ENCODE measurements at places on chromosomes 12 and 14. TPM values are rescaled to one million over a fixed set of nuclear protein-coding genes. Genes with fewer than 3 reads are reported as not detected.
A peak's percentile ranks its signal among the peaks of the same experiment; 100 is the strongest.

DNA sequence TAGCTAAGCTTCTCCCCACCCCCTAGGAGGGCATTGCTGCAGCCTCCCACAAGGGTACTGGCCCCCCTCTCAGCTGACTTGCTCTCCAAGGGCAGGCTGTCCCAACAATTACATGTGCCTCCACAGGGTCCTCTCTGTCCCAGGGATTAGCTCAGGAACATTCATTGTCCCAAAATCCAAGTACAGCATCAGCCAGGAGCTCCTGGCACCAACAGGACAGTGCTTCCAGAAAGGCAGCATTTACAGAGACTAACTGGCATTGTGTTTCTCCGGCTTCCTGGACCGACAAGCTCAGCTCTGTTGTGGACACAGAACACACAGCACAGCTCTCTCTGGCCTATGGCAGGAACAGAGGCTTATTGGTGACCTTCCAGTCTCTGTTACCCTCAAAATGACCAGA, 21.7 kb downstream of the ABCD4 start:
- no peak for DNase-seq

- no peak for DNase-seq
These were observed 9.2 kb downstream of the TUNAR start for GRCh38 chr14:95885866-95886265.

GRCh38 chr14:32443890-32444661, 115.0 kb downstream of the AKAP6 start:
- DNase-seq, result no peak

DNA sequence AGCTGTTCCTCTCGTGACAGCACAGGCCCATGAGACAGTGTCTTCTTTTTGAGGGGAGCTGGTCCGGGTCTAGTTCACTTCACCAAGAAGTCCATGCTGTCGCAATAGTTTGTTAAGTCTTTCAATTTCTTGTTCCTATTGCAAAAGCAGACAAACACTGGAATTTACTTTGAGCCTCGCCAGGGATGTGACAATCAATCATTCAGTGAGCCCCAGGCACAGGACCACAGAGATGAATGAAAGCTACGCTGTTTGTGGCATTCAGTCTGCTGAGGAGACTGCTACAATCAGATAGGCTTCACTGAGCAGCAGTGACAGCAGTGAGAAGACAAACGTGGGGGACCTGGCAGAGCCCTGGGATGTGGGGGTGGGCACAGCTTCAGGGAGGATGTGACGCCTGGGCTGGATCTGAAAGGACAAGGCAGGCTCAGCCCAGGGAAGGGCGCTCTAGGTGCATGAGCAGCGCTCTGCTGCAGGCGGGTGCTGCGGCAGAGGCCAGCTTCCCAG, 35.5 kb downstream of the TCTN1 start:
- no peak for DNase-seq

- no peak for DNase-seq
These were observed 117.8 kb upstream of the HIF1A start for GRCh38 chr14:61577506-61577931.

- no peak for DNase-seq
These were observed 11.8 kb downstream of the SLC6A12 start for GRCh38 chr12:202081-202731.

DNA sequence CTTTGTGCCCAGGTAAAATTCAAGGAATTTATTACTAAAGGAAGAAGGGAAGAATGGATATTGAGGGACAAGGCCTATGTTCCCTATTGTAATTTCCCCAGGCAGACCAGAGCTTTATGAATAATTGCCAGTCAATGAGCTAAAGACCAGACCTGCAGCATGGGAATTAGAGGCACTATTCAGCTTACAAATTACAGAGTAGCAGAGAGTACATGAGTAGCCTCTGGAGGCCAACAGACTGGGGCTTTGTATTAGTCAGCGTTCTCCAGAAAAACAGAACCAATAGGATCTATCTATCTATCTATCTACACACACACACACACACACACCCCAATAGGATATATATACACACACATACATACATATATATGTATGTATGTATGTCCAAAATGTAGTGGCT, 120.0 kb upstream of the RPH3A start:
- no peak for DNase-seq

- DNase-seq, result no peak
These were observed 22.3 kb downstream of the PRIMA1 start for GRCh38 chr14:93765970-93766369.

- DNase-seq, result no peak
These were observed 102.4 kb upstream of the ATF1 start for GRCh38 chr12:50661300-50662115.

DNA sequence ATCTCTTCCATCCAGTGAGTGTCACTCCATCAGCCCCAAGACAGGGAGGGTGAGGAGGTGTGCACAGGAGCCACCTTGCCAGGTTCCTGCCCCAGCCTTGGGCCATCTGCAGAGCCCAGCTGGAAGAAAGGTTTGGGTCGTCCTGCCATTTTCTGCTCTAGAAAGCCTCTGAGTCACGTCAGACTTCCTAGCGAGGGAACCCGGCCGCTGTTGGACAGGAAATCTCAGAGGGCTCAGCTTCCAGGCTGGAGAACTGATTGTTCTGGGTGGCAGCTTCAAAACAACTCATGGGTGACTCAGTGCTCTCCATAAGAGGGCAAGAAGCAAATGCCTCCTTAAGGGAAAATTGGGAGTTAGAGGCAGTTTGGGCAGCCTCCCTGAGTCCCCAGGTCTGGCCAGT, 16.6 kb downstream of the HIP1R start:
- DNase-seq, result no peak

DNA sequence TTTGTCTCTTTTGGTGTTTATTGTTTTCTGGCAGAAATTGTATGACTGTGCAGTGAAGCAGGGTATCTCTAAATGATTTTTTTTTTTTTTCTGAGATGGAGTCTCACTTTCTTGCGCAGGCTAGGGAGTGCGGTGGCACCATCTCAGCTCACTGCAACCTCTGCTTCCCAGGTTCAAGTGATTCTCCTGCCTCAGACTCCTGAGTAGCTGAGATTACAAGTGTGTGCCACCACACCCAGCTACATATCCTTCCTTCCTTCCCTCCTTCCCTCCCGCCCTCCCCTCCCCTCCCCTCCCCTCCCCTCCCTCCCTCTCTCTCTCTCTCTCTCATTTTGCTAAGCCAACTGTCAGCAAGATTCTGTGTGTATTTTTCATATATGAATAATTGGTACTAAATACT, 94.4 kb downstream of the PPHLN1 start:
- no peak for DNase-seq

DNA sequence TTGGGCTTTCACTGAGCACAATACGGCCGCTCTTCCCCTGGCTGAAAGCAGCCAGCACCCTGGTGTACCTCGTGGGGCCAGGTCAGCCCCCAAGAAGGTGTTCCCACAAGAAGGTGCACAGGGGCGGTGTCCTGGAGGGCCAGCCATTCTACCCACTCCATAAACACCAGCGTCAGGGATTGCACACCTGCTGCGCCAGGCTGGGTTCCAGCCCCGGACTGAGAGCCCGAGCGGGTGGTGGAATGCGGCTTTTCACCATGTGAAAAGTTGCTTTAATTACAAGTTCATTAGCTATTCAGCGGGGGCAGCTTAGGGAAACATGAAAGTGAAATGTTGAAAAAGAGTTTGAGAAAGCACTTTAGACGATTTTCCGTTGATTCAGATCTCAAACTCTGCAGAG, 17.5 kb upstream of the MMP17 start:
- no peak for DNase-seq

DNA sequence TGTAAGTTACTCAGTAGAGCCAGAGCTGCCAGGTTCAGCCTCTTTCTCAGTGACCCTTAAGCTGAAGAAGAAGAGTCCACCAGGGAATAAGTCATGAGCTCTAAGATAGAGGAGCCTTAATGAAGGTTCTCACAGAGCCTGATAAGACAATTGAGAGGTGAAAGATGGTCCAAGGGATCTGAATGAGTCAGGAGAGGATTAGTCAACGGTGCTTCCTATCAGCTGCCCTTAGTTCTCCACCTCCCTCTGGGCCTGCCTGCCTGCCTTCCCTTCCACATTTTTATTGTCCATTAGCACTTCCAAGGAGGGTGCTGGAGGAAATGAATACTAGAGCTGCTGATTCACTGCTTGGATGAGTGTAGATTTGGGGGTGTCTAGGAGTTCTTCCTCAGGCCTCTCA, 161.7 kb upstream of the RMST start:
- no peak for DNase-seq

DNA sequence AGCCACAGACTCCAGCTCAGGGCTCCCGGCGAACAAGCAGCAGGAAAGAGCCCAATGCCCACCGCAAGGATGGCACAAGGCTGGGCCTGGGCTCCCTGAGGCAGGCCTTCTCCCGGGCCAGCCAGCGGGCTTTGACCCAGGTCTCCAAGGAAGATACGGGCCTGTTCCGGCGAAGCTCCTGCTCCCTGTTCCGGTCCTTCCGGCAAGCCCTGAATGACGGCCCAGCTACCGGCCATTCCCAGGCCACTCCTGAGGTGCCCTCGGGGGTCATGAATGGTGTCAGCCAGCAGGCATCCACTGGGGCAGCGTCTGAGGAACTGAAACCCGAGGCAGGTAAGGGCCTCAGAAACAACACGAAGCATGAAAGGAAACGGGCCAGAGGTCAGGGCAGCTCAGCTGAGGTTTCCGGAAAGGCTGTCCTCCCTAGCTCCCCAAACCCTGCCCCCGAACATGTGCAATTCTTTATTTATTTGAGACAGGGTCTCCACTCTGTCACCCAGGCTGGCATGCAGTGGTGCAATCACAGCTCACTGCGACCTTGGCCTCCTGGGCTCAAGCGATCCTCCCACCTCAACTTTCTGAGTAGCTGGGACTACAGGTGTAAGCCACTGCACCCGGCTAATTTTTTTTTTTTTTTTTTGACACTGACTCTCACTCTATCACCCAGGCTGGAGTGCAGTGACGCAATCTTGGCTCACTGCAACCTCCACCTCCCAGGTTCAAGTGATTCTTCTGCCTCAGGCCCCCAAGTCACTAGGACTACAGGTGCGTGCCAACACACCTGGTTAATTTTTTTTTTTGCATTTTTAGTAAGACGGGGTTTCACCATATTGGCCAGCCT, 6.0 kb downstream of the EXOC3L4 start:
- DNase-seq, result no peak

- DNase-seq, result no peak
These were observed 117.0 kb downstream of the SMOC1 start for GRCh38 chr14:69996216-69996615.

GRCh38 chr12:114414031-114414865, 8.3 kb upstream of the TBX5 start:
- no peak for DNase-seq

DNA sequence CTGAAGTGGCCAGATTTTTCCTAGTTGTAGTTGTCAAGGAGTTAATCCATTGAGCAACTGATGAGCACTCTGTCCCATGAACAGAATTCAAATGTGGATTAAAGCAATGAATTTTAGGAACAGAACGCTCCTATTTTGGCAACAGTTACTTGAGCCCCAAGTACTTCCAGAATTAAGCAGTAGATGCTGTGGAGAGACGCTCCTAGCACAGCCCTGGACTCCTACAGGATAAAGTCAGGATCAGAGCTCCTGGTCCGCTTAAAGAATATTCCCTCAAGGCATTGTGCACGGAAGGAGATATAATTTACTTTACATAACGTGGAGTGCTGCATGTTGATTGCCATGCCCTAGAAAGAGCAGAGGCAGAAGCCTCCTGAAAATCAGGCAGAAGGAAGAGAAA, 53.4 kb downstream of the FLRT2 start:
- no peak for DNase-seq

GRCh38 chr14:104116756-104117340, 21.5 kb upstream of the KIF26A start:
- peak; percentile 45 for DNase-seq

GRCh38 chr12:38163442-38163801, 153.2 kb upstream of the ALG10B start:
- DNase-seq, result no peak

FSCB gene
- not detected for total RNA-seq

ANO4 gene
- total RNA-seq, result not detected

PPP4R4 gene
- 21.4 TPM for total RNA-seq

GLT8D2 gene
- not detected for total RNA-seq

RFC5 gene
- total RNA-seq, result 78.9 TPM

LIN7A gene
- total RNA-seq, result not detected

PRICKLE1 gene
- total RNA-seq, result 0.21 TPM

SYNJ2BP gene
- total RNA-seq, result 7.5 TPM

P3H3 gene
- total RNA-seq, result 0.86 TPM

GRIP1 gene
- 2.4 TPM for total RNA-seq

Measured in activated CD4-positive, alpha-beta T cell treated with anti-CD3 and anti-CD28 coated beads for 36 hours (primary cell).